ENCODE measurements at places on chromosomes 7 and 10. TPM values are rescaled to one million over a fixed set of nuclear protein-coding genes. Genes with fewer than 3 reads are reported as not detected.

The RGR gene
- total RNA-seq, result not detected

The CHPF2 gene
- total RNA-seq, result 41.2 TPM

The NEUROD6 gene
- total RNA-seq, result not detected

The PFKFB3 gene
- total RNA-seq, result 96.7 TPM

The JCAD gene
- not detected for total RNA-seq

The CTTNBP2 gene
- 0.49 TPM for total RNA-seq

The ASB13 gene
- 3.3 TPM for total RNA-seq

The IDI2 gene
- not detected for total RNA-seq

The ARPC1A gene
- total RNA-seq, result 51.6 TPM

The ENTPD1 gene
- 187 TPM for total RNA-seq

The HMX3 gene
- total RNA-seq, result not detected

GRCh38 chr10:94116848-94117247 is 123.1 kb downstream of the PLCE1 start:
- H3K36me3 ChIP-seq, result no peaks in the 10 kb centered on the region
- no peak for DNase-seq
- H3K27me3 ChIP-seq, result peaks cover 7% of the 10 kb centered on the region
- H3K4me3 ChIP-seq, result no peak overlapping the region
- no peaks in the 10 kb centered on the region for H3K4me1 ChIP-seq

DNA sequence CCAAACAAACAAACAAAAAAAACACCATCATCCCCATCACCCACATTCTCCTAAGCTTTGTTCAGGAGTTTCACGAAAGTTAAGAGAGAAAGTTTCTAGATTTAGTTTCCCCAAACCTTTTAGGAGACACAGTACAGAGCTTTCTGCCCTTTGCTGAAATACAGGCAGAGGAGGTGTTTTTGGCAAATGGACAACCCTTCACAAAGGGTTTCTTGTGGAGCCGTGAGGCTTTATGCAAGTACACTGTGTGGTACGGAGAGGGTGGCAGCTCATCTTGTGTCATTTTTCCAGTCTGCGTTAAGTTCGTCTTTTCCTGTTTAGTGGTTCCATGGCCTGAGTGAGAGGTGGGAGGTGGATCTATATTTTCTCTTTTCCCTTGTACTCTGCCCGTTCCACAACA is 215.5 kb upstream of the PRKCQ start:
- no peaks in the 10 kb centered on the region for H3K4me1 ChIP-seq
- no peaks in the 10 kb centered on the region for H3K36me3 ChIP-seq
- DNase-seq, result no peak
- peaks cover 7% of the 10 kb centered on the region for H3K27me3 ChIP-seq

DNA sequence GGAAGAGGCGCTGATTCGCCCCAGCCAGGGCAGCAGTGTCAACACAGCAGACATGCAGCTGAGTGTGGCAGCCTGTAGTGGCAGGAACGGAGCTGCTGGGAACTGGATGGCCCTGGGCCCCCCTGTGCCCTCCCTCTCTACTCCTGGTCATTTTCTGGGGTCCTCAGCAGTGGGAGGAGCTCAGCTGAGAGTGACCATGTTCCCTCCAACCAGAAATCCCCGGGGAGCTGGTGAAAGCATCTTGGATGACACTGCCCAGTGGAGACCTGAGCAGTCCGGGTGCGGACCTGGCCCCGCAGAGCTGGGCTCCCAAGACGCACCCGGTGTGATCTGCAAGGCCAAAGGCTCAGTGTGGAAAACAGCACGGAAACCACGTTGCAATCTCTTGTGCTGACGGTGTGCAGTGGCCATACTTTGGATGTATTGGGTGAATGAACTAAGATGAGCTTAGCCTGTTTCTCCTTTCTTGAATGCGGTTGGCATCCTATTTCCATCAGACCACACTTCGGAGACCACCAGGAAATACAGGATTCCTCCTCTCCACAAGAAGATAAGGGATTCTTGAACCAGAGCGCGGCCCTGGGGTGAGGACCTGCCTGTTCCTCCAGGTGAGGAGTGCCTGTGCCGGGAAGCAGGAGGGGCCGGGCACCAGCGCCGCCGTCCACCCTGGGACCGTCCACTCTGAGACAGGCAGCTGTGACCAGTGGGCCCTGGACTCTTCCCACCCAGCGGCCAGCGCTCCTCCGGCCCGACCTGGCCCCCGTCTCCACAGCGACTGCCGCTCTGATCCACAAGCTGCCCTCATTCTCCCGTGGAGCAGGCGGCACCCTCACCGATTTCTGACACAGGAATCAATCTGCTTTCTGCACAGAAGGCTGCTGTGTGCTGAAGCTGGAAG is 93.5 kb upstream of the DIP2C start:
- DNase-seq, result peak; percentile 9
- no peaks in the 10 kb centered on the region for H3K4me1 ChIP-seq
- no peak overlapping the region for H3K27ac ChIP-seq
- peaks cover 40% of the 10 kb centered on the region for H3K27me3 ChIP-seq

GRCh38 chr10:126080879-126081411 is 184.6 kb downstream of the FANK1 start:
- H3K36me3 ChIP-seq, result no peaks in the 10 kb centered on the region
- no peaks in the 10 kb centered on the region for H3K4me1 ChIP-seq
- no peak for DNase-seq

GRCh38 chr7:47191876-47192291 is 390.0 kb downstream of the TNS3 start:
- no peak overlapping the region for H3K27ac ChIP-seq
- peaks cover 2% of the 10 kb centered on the region for H3K27me3 ChIP-seq
- H3K36me3 ChIP-seq, result no peaks in the 10 kb centered on the region
- no peak for DNase-seq

DNA sequence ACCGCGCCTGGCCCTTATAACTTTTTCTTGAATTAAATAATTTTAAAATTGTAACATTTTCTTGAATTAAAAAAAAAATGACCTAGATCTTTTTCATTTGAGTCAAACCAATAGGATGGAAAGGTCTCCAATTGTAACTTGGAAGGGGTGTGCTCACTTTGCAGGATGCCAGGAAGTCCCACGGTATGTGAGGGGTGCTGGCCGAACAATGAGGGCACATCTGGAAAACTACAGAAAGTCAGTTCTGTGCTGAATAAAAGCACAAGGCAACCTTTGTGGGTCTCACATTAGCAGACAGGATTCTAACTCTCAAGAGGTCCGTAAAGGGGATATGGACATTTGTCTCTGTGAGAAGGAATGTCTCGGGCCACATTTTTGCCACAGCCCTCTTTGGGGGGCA is 52.8 kb upstream of the PDLIM1 start:
- H3K4me1 ChIP-seq, result no peaks in the 10 kb centered on the region
- H3K36me3 ChIP-seq, result no peaks in the 10 kb centered on the region
- no peak for DNase-seq
- no peak overlapping the region for H3K27ac ChIP-seq
- no peaks in the 10 kb centered on the region for H3K27me3 ChIP-seq
- H3K4me3 ChIP-seq, result no peak overlapping the region

- no peak for DNase-seq
- H3K36me3 ChIP-seq, result no peaks in the 10 kb centered on the region
- H3K27ac ChIP-seq, result no peak overlapping the region
- H3K4me1 ChIP-seq, result peaks cover 6% of the 10 kb centered on the region
- peaks cover 12% of the 10 kb centered on the region for H3K27me3 ChIP-seq
Measured at GRCh38 chr7:25584112-25584938, 356.0 kb upstream of the NPVF start.

- H3K4me1 ChIP-seq, result peaks cover 68% of the 10 kb centered on the region
- no peaks in the 10 kb centered on the region for H3K27me3 ChIP-seq
- peak overlapping the region; percentile 99 for H3K27ac ChIP-seq
- no peak for DNase-seq
Measured at GRCh38 chr10:114526126-114526503, 121.8 kb upstream of the AFAP1L2 start.

DNA sequence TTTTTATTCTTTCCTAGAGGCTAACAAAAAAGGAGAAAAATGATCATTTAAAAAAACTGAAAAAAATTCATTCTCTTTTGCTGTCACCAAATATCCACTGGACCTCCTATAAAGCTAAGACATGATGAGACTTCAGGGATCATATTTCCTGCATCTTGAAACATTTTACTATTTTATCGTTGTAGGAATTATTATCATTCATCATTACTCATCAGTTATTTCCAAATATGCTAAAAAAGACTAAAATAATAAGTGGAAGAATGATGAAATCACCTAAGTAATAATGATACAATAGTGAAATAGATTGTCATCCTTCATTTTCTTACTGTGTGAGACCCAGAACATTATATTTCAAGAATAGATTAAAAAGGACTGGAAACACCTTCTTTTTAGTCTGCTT is 28.3 kb downstream of the TAF3 start:
- no peaks in the 10 kb centered on the region for H3K4me1 ChIP-seq
- H3K27ac ChIP-seq, result no peak overlapping the region
- DNase-seq, result no peak
- peaks cover 20% of the 10 kb centered on the region for H3K36me3 ChIP-seq
- no peaks in the 10 kb centered on the region for H3K27me3 ChIP-seq

DNA sequence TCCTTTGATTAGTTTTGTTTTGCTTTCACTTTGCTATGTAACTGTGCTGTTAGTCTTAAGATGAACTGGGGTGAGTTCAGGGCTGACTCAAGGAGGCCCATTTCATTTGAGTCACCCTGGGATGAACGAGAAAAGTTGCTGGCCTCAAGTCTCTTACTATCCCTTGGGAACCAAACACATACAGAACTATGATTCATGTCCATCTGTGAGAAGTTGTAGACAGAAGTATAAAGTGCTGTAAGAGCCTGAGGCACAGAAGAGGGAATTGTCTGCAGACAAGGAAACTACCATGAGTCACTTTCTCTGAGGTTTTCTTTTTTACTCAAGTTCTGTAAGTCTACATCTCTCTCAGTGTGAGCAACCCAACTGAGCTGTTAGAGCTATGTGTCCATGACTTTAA is 179.8 kb upstream of the CSTF2T start:
- H3K27me3 ChIP-seq, result no peaks in the 10 kb centered on the region
- DNase-seq, result no peak
- H3K4me3 ChIP-seq, result no peak overlapping the region
- H3K4me1 ChIP-seq, result no peaks in the 10 kb centered on the region
- H3K36me3 ChIP-seq, result no peaks in the 10 kb centered on the region
- H3K27ac ChIP-seq, result no peak overlapping the region

DNA sequence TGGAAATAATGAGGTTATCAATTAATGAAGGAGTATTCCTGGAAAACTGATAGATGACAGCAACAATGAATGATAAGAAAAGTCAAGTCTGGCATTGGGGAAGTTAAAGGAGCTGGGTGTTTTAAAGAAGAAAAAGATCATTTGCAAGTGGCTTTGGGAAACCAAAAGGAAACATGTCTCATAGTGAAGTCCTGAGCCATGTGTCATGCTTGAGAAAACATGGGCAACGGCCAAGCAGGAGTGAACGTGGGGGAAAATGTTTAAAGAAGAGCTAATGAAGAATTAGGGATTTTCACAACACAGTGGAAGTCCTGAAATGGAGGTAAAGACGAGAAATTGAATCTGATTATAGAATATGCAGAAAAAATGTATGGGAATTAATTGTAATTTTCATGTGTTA is 1383.2 kb upstream of the CELF2 start:
- no peaks in the 10 kb centered on the region for H3K27me3 ChIP-seq
- no peak overlapping the region for H3K4me3 ChIP-seq
- no peak overlapping the region for H3K27ac ChIP-seq
- DNase-seq, result no peak
- no peaks in the 10 kb centered on the region for H3K36me3 ChIP-seq

- no peak overlapping the region for H3K4me3 ChIP-seq
- no peaks in the 10 kb centered on the region for H3K27me3 ChIP-seq
- H3K27ac ChIP-seq, result no peak overlapping the region
Measured at GRCh38 chr10:72045586-72045985, 42.8 kb downstream of the SPOCK2 start.

GRCh38 chr10:34092891-34093290 is 722.2 kb downstream of the PARD3 start:
- H3K27me3 ChIP-seq, result no peaks in the 10 kb centered on the region
- H3K27ac ChIP-seq, result no peak overlapping the region
- H3K4me1 ChIP-seq, result no peaks in the 10 kb centered on the region
- no peak for DNase-seq

GRCh38 chr7:38310591-38311101 is 37.2 kb upstream of the TARP start:
- H3K4me3 ChIP-seq, result peak overlapping the region; percentile 77
- peaks cover 12% of the 10 kb centered on the region for H3K4me1 ChIP-seq
- no peak for DNase-seq
- no peaks in the 10 kb centered on the region for H3K36me3 ChIP-seq
- H3K27ac ChIP-seq, result no peak overlapping the region

DNA sequence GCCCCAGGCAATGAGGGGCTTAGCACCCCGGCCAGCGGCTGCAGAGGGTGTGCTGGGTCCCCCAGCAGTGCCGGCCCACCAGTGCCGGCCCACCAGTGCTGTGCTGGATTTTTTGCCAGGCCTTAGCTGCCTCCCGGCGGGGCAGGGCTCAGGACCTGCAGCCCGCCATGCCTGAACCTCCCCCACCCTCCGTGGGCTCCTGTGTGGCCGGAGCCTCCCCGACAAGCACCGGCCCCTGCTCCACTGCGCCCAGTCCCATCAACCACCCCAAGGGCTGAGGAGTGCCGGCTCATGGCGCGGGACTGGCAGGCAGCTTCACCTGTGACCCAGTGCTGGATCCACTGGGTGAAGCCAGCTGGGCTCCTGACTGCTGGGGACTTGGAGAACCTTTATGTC is 3.5 kb upstream of the ACSL5 start:
- no peak overlapping the region for H3K27ac ChIP-seq
- H3K36me3 ChIP-seq, result no peaks in the 10 kb centered on the region
- no peak overlapping the region for H3K4me3 ChIP-seq
- H3K27me3 ChIP-seq, result no peaks in the 10 kb centered on the region

DNA sequence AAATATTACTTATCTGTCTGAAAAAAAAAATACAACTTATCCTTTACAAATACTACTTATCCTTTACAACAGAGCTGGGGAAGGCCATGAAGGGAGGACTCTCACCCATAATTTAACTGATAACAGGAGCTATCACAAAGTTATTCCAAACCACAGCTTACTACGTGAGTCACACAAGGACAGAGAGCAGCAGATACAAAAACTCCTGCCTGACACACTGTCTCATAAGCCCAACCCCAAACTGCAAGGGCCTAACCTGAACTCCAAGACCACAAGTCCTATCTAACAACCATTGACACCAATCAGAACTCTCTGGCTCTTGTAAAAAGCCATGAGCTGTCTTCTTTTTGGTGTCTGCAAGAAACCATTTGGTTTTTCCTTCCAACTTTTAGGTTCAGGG is 28.5 kb upstream of the CXCL12 start:
- H3K4me1 ChIP-seq, result no peaks in the 10 kb centered on the region
- no peaks in the 10 kb centered on the region for H3K27me3 ChIP-seq
- no peak overlapping the region for H3K4me3 ChIP-seq
- H3K36me3 ChIP-seq, result no peaks in the 10 kb centered on the region
- no peak overlapping the region for H3K27ac ChIP-seq

- H3K4me1 ChIP-seq, result no peaks in the 10 kb centered on the region
- DNase-seq, result no peak
- no peaks in the 10 kb centered on the region for H3K36me3 ChIP-seq
- H3K27ac ChIP-seq, result no peak overlapping the region
Measured at GRCh38 chr7:31121601-31122000, 69.5 kb downstream of the ADCYAP1R1 start.

GRCh38 chr7:4103352-4104091 is 578.6 kb upstream of the FOXK1 start:
- DNase-seq, result no peak
- H3K27me3 ChIP-seq, result no peaks in the 10 kb centered on the region
- H3K4me3 ChIP-seq, result no peak overlapping the region
- H3K27ac ChIP-seq, result no peak overlapping the region
- H3K36me3 ChIP-seq, result no peaks in the 10 kb centered on the region

Measured in activated B cell treated with CpG ODN at 0.5 μM for 24 hours (primary cell).